ENCODE measurements at places on chromosomes 4 and X. TPM values are rescaled to one million over a fixed set of nuclear protein-coding genes. Genes with fewer than 3 reads are reported as not detected.

Gene SSX2
- total RNA-seq: not detected

Gene CHRNA9
- total RNA-seq: 0.26 TPM

Gene ITGB1BP2
- total RNA-seq: 5.4 TPM

Gene WAS
- total RNA-seq: 134 TPM

Gene RAB9B
- total RNA-seq: 0.29 TPM

Gene NDP
- not detected for total RNA-seq

Gene ZCCHC18
- 3.8 TPM for total RNA-seq

Gene S100P
- total RNA-seq: 8.3 TPM

Gene FGFR3
- total RNA-seq: 0.37 TPM

Gene RAB40AL
- total RNA-seq: 0.37 TPM

Gene DUX4
- not detected for total RNA-seq

Gene ART3
- not detected for total RNA-seq

Gene LAMTOR3
- total RNA-seq: 26.8 TPM

Gene ZBTB33
- 12.9 TPM for total RNA-seq

Gene WDR17
- 0.34 TPM for total RNA-seq

Gene MAGEB6B
- not detected for total RNA-seq

Gene POLN
- 2.5 TPM for total RNA-seq

Gene CT45A1
- total RNA-seq: not detected

Gene XAGE1A
- total RNA-seq: not detected

Measured in activated CD8-positive, alpha-beta T cell treated with anti-CD3 and anti-CD28 coated beads, Interleukin-2, amount 10 ng/mL, durations not matched to agents 7 days and 5 days (primary cell).